ENCODE measurements at places on chromosomes 6 and 20.

GRCh38 chr6:111691345-111692225 lies 85.9 kb upstream of the TRAF3IP2 start:
- no peak for DNase-seq

GRCh38 chr6:117515326-117515725 lies 32.9 kb downstream of the DCBLD1 start:
- DNase-seq = no peak

DNA sequence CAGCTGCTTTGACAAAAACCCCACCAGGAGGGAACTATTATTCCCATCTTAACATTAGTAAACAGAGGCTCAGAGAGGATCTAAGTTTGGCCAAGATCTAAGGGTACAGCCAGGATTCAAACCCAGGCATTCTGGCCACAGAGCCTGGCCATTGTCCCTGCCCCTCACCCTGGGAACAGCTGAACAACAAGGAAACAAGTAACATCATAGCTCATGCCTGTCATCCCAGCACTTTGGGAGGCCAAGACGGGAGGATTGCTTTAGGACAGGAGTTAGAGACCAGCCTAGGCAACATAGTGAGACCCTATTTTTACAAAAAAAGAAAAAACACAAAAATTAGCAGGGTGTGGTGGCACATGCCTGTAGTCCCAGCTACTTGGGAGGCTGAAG lies 27.5 kb downstream of the TOX2 start:
- DNase-seq = no peak

DNA sequence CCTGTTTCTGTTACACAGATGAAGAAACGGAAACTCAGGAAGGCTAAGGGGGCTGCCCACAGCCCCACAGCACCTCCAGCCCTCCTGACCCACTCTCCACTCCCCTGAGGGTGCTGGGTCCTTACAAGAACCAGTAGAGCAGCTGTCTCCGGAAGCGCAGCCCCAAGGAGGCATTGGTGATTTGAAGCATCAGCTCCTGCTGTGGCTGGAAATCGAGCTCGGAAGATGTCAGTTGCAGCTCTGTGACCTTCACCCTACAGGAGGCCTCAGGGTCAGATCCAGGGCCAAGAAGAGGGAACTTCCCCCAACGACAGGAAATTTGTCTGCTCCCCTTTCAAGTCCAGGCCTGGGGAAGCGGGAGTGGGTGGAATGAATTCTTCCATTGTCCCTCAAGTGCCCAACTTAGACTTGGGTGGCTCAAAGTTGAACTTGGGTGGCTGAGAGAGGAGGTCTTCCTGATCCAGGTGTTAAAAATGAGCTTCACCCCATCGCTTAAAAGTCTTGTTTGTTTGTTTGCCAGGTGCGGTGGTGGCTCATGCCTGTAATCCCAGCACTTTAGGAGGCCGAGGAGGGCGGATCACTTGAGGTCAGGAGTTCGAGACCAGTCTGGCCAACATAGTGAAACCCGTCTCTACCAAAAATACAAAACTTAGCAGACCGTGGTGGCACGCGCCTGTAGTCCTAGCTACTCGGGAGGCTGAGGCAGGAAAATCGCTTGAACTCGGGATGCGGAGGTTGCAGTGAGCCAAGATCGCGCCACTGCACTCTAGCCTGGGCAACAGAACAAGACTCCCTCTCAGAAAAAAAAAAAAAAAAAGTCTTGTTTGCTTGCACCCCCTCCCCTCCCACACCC lies 1.9 kb downstream of the PLTP start:
- DNase-seq = no peak

- no peak for DNase-seq
Observed at GRCh38 chr6:160207618-160208017, 51.0 kb downstream of the SLC22A2 start.

DNA sequence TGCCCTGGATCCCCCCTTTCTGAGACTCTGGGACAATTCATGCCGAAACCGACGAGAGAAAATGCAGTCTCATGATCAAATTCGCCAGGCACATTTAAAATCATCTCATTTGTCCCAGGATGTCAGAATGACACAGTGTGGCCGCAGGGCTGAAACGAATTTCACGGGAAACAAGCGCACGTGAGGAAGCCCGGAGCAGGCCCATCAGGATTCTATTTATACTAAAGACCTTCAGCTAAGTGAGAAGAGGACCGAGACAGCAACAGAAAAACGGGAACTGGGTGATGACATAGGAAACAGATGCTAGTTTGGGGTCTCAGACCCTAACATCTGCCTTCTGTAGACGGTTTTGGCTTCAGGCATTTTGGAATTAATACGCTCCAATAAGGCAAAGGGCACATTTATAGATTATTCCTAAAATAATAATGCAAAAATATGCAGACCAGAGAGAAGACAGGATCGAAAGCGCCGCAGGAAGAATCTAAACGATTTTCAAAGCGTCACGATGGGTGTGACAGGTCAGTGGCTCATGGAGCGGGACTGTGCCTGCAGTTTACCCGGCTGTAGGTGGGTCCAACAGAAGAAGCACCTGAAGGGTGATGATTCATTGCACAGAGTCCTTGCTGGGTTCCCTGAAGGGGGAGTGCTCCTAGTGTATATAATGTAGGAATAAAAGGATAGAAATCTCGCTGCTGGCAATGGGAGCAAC lies 80.8 kb upstream of the MPC1 start:
- DNase-seq = no peak

DNA sequence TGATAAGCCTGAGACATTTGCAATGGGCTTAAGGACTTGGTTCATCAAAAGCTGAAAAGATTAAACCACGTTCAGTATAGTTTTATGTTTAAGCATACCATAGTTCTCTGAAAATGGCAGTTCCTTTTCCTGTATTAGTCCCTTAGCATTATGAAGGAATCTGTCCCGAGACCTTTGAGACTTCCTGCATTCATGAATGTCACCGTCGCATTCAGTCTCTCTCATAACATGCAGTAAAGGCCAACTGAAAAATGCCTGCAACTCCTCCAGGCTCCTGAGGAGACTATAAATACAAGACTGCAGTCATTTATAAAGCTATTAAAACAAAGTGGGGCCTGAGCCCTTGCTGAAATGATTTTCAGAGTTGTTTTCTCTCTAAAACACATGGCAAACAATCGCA lies 129.1 kb downstream of the SYCP2 start:
- no peak for DNase-seq

GRCh38 chr20:7291946-7292345 lies 524.5 kb downstream of the BMP2 start:
- DNase-seq = no peak

- DNase-seq = no peak
Observed at GRCh38 chr6:115969207-115969929, 91.3 kb downstream of the FRK start.

DNA sequence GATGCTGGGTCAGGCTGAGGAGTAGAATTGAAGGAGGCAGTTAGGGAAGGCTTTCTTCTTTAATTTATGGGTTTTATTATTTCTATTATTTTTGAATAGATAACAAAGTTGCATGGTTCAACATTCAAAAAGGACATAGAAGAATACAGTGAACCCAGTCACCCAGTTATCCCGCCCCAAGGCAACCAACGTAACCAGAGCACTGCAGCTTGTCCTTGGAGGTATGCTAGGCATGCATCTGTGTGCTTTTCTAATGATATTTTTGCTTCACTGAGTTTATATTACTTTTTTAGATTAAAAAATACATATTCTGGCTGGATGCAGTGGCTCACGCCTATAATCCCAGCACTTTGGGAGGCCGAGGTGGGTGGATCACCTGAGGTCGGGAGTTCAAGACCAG lies 47.4 kb upstream of the DSN1 start:
- no peak for DNase-seq

GRCh38 chr6:56996401-56996800 lies 41.5 kb downstream of the BEND6 start:
- DNase-seq = no peak

DNA sequence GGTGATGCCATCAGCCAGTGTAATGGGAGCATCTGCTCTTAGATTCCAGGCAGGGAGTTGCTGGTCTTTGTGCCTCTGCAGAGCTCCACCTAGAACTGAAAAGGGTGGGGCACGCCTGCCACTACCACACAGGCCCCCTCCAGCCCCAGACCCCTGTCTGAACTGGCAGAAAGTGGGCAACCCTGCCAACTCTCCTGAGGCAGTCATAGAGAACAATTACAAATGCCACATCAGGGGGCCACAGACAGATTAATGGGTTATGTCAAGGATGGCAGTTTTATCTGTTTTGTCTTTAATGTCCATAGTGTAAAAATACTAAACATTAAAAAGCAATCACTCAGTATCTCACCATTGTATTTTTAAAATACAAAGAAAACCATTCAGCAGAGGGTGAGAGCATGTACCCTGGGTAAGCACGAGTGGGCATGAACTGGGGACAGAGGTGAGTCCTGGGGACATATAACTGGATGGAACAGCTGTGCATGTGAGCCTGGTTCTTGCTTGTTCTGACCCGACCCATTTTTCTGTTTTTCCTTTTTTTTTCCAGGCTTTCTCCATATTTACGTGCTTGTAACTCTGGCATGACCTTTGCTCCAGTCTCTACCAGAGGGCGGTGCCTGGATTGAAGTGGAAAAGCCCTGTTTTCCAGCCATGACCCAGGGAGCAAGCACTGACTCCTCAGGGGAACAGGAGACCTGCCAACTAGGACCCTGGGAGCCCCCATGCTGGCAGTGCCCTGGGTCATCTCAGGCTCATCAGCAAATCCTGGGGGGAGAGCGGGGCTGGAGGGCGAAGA lies 8.2 kb downstream of the TRAF3IP2 start:
- DNase-seq = no peak

DNA sequence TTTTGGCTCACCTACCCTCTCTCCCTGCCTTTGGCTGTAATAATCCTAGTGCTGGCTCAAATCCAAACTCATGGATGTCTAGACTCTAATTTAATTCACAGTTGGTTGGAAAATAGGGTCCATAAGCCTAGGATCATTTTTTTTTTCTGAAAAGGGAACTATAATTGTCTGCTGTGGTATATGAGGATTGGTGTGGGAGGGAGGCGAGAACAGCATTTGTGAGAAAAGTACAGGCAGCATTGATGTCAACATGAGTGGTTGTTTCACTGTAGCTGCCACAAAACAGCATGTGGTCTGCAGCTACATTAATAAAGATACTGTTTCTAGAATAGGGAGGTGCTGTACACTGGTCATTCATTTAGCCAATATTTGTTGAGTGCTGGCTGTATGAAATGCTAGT lies 18.6 kb upstream of the POLR1H start:
- DNase-seq = no peak

DNA sequence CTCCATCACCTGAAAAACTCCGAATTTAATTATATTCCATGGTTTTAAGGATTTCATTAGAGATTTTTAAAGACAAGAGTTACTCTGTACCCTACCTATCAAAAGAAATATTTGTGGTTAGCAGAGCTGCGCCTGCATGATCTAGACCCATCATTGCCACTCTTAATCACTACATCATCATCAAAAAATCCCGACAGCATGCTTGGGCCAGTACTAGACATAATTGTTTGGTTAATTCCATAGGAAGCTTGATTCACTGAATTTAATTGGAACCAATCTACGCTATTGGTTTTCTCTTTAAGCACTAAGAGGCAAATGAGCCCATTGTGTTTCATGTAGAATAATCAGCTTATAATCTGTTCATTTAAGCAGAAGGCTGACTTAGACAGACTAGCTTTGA lies 33.4 kb upstream of the RNF217 start:
- no peak for DNase-seq

DNA sequence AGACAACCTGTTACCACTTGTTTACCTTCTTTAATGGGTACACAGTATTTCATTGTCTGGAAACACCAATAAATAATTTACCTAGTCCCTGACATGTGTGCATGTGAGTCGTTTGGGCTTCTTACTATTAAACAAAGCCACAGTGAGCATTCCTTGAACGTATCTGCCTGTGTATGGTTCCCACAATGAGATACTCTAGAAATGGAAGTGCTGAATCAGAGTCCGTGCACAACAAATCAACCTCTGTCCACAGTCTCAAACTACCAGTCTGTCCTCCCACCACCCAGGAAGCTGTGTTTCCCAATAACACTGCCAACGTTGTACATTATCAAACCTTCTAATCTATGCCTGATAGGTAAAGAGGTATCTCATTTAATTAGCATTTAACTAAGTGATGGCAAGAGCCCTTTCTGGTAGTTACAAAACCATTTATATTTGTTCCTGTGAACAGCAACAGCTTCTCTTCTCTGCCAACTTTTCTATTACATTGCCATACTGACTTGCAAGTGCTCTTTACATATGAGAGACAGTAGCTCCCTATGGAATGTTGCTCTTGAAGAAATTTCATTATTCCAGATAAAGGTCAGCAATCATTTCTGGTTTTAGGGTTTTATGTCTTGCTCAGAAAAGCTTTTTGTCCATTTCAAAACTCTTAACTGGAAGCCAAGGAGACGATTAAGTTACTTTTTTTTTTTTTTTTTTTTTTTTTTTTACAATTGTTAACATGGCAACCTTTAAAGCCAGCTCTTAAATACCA lies 14.7 kb downstream of the JAG1 start:
- no peak for DNase-seq

DNA sequence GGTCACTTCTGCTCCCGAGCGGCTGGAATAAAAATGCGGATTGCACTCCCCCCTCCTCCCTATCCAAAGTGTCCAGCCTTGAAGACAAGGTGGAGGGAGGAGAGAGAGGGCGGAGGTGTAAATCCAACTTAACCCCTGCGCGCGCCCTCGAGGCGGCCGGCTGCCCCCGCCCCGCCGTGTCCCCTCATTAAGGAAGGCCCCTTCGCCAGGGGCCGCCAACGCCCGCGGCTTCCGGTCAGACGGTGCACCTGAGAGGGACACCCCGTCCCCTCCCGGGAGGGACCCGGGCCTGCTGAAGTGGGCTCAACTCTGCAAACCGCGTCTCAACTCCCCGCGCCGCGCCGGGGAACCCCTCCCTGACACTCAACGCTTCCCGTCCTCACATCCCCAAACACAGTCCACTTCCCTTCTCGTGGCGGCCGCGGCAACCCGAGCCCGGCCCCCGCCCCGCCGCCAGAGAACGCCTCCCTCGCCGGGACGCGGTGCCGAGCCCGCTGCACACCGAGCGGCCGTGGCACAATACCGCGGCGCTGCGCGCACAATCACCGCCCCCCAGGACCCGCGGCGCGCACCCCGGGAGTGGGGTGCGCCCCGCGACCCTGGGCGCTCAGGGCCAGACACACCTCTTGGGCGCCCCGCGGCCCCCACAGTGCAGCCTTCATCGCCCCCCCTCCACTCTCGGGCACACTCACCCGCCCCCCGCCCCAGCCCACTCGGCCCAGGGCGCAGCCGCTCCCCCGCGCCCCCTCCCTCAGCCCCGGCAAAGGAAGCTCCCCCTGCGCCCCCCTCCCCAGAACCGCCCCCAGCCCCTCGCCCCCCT lies 102.5 kb downstream of the NOL4L start:
- DNase-seq = no peak

DNA sequence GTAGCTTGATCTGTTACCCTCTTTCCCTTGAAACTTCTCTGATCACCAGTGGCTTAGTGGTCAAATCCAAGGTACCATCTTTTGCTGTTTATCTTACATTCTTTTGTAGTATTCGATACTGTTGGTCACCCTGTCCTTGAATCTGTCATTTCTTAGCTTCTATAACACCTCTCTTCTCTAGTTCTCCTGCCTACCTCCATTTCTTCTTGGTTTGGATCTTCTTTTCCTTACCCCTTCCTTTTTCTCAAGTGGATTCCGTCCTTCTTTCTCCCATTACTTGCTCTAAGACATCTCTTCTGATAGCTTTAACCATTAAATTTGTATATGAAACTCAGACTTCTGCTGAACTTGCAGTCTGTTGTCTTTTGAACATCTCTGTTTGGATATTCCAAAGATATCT lies 39.9 kb downstream of the QKI start:
- DNase-seq = no peak

GRCh38 chr20:45069261-45069660 lies 31.7 kb downstream of the KCNS1 start:
- DNase-seq = no peak
